ENCODE measurements at places on chromosomes 1 and 21.

- peak; percentile 98 for DNase-seq
These were observed at the start of gene LMOD1 for GRCh38 chr1:201946224-201946908. Gene LMOD1, minus strand, starts transcription at chr1:201946548. Its CDS starts 208 bp downstream, at chr1:201946340.

- peak; percentile 71 for DNase-seq
These were observed 23.9 kb downstream of the GPR161 start for GRCh38 chr1:168112673-168113305.

- DNase-seq, result no peak
These were observed 473 bp upstream of the BRDT start for GRCh38 chr1:91948501-91949355.

GRCh38 chr1:239896980-239897379 is 194.7 kb upstream of the FMN2 start:
- DNase-seq, result no peak

DNA sequence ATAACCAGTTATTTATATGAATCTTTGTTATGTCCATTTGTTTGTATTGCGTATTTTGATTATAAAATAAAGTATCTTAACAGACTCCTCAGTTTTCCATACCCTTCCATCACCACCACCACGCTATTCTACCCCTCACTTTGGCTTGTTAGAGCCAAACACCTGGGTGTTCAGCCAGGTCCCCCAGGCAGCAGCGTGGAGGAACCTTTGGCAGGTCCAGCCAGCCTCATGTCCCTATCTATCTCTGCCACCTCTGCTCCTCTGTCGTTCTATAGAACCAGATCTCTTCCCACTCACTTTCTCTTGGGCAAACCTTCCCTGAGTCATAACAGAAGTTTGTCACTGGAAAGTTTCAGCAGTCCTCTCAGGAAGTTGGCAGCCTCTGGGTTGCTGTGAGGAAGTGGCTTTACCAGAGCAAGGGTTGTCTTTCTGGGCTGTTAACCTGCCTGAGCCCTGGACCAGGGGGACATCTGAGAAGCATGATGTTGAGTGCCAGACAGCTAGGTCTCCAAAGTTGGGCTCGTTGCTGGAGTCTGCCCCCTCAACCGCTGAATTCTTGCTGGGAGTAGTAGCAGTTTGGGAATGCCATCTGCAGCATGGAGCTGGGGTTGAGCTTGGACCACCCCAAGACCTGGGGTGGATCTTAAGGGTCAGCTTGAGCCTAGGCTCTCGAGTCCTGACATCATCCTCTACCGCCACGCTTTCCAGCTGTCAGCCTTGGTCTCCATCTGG is 996 bp upstream of the SH3BGRL3 start:
- DNase-seq, result peak; percentile 75

- no peak for DNase-seq
These were observed 28.0 kb upstream of the KAZN start for GRCh38 chr1:14570514-14570913.

DNA sequence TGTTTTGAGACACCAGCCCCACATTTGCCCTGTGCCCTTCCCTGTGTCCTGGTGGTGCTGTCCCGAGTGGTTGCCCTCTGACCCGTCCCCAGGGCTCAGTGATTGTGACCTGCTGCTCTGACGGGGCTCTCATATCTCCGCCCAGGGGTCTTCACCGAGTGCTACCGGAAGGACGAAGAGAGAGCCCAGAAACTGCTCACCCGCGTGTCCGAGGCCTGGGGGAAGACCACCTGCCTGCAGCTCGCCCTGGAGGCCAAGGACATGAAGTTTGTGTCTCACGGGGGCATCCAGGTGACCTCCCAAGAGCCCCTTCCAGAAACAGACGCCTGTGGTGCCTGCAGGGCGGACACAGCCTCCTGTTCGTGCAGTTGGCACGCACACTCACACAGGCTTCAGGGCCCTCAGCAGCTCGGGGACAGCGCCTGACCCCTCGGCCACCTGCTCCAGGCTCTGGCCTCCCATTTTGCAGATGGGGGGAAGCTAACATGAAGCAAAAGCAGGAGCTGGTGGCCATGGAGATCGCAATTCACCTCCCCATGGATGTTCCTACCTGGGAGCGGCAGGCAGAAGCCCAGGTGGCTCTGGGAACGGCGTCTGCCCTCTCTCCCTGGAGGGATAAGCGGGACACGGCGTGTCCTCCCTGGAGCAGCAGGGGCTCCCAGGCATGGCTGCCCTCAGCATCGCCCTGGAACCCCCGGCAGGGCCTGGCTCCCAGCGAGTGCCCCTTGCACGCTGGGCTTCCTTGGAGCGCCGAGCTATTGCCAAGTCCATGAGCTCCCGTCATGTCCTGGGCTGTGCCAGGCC is 45.9 kb downstream of the TRPM2 start:
- DNase-seq, result no peak

DNA sequence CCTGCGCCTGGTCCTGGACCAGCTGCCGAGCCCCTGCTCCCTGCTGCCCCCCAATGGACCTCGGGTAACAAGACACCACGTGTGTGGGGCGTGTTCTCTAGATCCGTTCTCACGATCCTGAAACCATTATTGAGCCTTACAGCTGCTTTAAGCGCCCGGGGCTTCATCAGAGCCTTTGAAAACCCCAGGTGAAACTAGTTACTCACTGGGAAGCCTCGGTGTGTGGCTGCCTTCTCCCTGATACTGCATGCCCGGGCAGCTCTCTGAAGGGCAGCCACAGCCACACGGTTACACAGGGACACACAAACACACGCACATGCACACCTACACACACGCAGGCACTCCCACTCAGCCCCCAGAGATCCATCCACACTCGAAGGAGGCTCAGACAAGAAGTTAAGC is 5.3 kb downstream of the HES2 start:
- peak; percentile 66 for DNase-seq

DNA sequence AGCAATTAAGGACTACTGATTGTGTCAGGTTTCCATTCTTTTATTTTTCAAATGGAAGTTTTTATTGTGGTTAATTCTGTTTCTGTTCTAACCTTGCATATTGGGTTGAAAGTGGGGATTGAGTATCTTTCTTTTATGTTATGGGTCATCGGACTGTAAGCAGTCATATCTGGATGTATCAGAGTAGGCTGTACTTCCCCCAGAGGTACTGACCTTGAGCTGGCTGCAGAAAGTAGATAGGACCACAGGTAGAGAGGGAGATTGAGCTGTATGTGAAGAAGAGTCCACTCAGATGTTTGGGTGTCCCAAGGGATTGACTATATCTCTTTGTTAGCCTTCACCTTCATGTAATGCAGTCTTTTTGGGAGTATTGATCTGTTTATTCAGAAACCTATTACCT is 20.5 kb upstream of the ALG14 start:
- DNase-seq, result no peak

DNA sequence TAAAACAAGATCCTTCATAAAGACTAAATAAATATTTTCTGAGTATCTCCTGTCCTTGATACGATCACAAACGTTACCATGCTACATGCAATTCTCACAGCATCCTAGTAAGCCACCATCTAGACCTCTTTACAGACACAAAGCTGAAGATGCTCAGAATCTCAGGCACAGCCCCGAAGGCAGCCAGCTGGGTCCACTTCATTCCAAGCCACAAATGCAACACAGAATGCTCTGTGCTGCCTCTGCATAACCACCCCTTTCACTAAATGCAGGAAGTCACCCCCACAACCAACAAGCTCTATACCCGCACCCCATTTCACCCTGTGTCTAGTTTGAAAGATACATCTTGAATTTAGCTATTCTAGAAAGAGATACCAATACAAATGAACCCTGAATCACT is 12.9 kb downstream of the RCAN1 start:
- DNase-seq, result no peak

DNA sequence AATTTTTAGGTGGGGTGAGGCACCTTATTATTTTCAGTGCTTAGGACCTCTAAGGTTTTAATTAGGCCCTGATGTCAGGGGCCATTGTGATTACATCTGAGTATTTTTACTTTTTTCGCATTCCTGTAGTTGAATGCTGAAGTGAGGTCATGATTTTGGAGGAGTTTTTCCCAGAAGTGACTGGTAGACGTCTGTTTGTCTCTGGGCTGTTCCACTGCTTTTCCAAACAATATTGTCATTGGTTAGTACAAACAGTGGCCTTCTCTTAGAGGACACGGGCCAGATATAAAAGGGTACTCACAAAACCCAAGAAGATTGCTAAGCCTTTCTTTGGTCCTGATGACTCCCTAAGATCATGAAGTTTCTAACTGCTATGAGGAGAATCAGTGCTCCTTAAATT is 7.6 kb upstream of the RASAL2 start:
- DNase-seq, result peak; percentile 8

DNA sequence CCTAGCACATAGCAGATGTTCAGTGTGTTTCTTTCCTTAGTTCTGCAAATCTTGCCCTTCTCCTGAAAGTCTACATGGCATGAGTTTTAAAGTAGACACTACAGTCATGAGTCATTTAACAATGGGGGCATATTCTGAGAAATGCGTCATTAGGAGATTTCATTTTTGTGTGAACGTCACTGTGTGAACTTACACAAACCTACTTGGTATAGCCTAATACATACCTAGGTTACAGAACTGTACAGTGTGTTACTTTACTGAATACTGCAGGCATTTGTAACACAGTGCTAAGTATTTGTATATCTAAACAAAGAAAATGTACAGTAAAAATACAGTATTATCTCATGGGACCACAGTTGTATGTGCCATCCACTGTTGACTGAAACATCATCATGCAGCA is 10.0 kb downstream of the TTF2 start:
- no peak for DNase-seq

- no peak for DNase-seq
These were observed 7.5 kb downstream of the CCDC27 start for GRCh38 chr1:3759796-3760195.

GRCh38 chr1:80629304-80629837 is 1171.4 kb upstream of the ADGRL2 start:
- no peak for DNase-seq

DNA sequence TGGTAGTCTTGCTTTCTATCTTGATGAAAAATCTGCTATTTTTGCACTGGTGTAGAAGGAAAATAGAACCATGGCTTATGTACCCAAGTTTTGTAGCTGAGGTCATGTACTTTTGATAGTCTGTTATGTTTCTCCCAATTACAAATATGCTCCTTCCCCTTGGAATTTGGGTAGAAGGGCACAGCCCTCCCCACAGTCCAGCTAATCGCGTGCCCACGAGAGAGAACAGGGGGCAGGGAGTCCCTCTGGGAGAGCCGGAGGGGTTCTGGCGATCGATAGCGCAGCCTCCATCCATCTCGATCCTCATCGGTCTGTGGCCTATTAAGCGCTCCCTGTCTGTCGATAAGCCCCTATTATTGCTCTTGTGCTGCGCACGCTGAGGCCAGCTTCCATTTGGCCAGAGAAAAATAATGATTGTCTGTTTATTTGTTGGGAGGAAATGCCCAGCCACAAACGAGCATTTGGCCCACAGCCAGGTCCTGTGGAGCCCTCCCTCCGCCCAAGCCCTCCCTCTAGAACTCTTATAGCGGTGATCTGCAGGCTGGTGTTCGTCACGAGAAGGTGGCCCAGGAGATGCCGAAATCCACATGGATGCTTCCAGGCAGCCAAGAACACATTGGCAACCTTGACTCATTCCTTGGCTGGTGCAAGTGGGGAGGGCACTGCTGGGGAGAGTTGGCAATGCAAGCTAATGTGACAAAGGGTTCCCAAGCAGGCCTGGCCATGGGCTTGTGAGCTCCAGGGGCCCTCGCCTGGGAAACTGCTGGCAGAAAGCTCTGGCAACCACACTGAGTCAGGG is 134.7 kb upstream of the TNR start:
- no peak for DNase-seq

GRCh38 chr1:109850194-109850593 is 60.5 kb upstream of the CSF1 start:
- DNase-seq, result no peak

DNA sequence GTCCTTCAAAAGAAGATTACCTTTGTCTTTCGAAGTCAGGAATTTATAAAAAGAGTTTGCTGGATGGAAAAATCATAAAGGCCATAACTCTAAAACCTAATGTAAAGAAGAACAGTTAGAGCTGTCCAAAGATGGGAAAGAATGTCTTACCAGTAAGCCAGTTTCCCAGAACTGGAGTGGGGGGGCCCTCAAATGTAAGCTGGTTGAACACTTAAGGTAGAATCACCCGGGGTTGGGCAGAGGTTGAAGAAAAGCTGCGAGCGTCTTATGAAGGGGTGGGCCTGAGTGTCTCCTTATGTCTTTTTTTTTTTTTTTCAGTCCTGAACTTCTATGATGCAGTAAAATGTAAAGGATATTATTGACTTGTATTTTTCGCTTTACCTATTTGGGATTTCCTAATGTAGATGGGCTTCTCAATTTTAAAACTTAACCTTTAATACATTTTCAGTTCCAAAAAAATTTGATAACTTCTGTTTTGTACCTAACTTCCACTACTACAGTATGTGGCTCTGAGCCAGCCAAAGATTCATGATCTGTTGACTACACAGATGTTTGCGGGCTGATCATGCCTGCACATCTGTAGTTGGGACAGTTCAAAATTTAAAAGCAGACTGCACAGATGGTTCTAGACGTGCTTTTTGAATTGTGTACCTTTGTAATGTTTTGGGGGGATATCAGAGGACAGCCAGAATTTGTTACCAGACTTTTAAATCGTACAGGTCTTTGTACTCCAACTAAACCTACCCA is 43.6 kb downstream of the NFYC start:
- DNase-seq, result no peak

DNA sequence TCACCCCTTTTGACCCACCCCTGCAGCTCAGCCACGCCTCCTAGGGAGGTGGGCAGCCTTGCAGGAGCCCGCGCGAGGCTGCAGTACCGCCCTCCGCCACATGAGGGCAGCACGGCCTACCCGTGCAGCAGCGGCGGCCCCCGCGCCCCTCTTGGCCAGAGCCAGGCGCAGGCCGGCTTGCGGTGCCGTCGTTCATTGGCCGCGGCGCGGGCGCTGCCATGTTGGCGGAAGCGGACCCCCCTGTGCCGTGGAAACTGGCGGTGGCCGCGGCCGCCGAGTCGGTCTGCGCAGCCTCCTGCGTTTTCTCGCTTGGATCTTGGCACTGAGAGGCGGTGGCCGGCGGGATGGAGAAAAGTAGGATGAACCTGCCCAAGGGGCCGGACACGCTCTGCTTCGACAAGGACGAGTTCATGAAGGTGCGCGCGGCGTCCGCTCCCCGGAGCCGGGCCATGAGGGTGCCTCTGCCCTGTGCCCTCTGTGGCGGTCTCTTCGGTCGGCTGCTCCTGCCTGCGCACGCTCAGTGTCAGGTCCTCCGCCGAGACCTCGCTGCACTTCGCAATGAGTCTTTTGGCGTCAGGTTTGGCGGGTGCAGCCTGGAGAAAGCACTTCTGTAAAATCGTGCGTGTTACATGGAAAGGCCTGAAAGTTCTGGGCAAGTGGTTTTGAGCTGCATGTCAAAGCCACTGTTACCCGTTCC is at the start of gene COG2:
Gene COG2 (plus strand): TSS at position 219 of the 697 bp plus-strand sequence. CDS start 126 bp downstream, at position 345.
- DNase-seq, result peak; percentile 98

GRCh38 chr1:226722901-226723656 is 16.0 kb downstream of the ITPKB start:
- DNase-seq, result no peak

GRCh38 chr21:28445141-28445830 is 547.4 kb downstream of the LTN1 start:
- peak; percentile 82 for DNase-seq

DNA sequence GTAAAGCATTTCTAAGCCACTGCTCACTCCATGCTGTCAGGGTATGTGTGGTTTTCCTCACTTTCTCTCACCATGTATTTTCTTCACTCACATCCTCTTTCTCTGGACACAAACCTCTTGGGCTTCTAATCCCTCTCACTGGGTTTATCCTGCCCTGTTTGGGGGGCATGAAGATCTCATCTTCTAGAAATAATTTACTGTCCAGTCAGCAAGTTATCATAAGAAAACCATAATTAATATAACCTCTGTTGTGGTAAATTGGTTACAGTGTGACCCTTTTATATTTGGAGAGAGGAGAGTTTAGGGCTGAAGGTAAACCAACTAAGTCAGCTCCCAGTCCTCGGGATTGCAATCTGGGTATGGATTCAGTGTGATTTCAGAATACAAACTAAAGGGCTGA is 213.8 kb upstream of the PROX1 start:
- no peak for DNase-seq

All from adipocyte (in vitro differentiated cells).